ENCODE measurements at places on chromosomes 2 and 18.

DNA sequence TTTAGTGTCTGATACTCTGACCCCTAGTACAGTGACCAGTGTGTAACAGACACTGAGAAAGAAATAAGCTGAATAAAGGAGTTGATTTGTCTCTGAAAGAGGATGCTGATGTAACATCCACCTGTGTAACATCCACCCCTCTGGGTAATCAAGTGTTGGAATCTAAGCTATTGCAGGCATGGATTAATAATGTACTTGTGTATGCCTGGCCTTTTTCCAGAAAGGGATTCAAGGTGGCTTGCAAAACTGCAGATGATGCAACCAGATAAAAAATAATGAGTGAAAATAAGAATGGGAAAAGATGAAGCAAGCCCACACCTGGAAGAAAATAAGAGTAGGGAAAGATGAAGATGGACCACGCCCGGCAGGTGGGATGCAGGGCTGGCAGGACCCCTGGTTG is 48.2 kb upstream of the FOXI3 start:
- DNase-seq = no peak

- no peak for DNase-seq
Observed at GRCh38 chr18:24228667-24229041, 89.8 kb downstream of the CABYR start.

DNA sequence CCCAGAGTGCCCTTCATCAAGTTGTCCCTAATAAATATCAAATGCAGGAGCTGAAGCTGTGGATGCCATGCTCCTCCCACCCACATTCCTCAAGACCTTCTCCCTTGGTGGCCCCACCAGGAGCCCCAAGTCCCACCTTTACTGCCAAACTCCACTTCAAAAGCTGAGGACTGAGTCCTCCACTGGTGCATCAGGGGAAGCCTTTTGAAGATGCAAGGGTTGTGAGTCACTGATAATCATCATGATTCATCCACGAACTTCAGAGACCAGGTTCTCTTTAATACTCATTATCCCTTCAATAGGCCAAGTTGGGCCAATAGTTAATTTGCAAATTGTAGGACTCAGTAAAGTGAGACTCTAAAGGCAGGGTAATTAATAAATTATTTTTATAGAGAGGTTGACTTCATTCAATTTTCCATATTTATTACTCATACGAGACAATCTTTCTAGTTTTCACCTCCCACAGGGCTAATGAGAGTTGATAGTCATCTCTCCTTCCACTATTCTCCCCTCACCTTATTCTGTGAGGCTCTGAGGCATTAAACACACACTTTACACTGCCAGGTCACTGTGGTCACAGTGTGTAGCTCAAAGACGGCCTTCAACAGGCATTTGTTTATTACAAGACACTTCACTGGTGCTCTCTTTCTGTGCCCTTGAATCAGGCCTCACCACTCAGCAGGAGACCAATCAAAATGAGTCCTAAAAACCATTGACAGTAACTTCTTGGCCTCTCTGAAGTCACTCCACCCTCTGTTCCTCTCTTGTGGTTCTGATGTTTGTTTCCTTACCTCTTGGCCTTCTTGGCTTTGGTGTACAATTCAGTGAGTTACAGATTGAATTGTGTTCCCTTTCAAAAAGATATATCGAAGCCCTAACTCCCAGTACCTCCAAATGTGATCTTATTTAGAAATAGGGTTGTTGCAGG is 99.9 kb downstream of the TRIB2 start:
- DNase-seq = no peak

DNA sequence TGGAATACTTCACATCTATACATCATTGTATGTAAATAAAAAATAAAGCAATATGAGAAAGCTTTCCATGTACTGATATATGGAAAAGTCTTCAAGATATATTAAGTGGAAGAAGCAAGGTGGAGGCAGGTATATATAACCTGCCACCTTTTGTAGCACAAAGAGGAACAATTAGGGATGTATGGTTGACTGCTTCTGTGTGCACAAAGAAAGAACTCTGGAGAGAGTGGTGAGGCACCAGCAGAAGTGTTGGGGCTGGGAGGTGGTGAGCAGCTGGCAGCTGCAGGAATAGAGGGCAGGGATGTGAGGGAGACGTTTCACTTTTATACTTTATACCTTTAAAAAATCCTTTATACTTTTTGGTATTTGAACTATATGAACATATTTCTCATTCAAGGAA is 26.1 kb downstream of the KIF5C start:
- DNase-seq = no peak
